ENCODE measurements at places on chromosomes 4 and X.
A peak's percentile ranks its signal among the peaks of the same experiment; 100 is the strongest.

GRCh38 chr4:24988776-24989175 is 42.0 kb downstream of the LGI2 start:
- DNase-seq: no peak

DNA sequence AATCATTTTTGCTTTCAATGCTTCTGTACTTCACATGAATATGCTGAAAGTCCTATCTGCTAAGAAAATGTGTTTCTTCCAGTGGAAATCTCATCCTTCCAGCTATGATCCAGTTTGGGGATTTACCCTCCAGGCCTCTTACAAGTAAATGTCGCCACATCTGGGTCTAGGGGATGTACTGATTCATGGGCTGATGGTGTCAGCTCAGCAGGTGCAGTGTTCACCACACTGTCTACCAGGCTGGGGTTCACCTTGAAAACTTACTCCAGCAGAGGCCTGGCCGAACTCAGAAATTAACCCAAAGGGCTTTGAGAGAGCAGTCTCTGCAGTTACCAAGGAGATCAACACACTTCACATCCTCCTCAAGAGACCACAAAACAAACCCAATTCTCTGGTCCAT is 154.3 kb downstream of the TSPAN5 start:
- DNase-seq: no peak

GRCh38 chr4:128350449-128351045 is 62.9 kb upstream of the PGRMC2 start:
- DNase-seq: no peak

- DNase-seq: no peak
Observed at GRCh38 chr4:101400096-101400495, 52.8 kb upstream of the PPP3CA start.

- DNase-seq: no peak
Observed at GRCh38 chrX:6071731-6072130, 156.9 kb downstream of the NLGN4X start.

- DNase-seq: no peak
Observed at GRCh38 chrX:21638311-21638710, 19.8 kb downstream of the KLHL34 start.

GRCh38 chrX:149392921-149393320 is 112.2 kb downstream of the IDS start:
- no peak for DNase-seq

GRCh38 chr4:147780137-147780777 is 48.4 kb downstream of the ARHGAP10 start:
- DNase-seq: no peak

DNA sequence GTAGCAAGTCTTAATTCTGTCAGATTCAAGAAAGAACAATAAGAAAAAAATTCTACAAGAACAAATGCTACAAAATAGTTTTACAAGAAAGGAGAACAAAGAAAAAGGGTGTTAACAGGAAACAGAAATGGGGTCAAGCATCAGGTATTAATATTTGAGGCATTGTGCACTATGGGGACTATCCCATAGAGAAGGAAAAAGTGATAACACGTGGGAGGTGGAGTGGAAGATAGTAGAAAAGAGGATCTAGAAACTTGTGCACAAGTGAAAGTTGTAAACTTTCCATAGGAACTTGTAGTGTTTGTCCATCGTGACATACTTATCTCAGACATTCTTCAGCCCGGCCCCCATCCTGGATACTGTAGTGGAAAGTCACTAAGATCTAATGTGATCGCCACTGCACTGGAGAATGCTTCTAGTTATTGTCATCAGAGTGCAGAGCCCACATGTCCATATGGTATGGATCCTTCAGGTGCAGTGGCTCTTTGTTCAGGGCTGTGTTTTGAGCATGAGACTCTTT is 15.4 kb upstream of the NFXL1 start:
- DNase-seq: no peak

DNA sequence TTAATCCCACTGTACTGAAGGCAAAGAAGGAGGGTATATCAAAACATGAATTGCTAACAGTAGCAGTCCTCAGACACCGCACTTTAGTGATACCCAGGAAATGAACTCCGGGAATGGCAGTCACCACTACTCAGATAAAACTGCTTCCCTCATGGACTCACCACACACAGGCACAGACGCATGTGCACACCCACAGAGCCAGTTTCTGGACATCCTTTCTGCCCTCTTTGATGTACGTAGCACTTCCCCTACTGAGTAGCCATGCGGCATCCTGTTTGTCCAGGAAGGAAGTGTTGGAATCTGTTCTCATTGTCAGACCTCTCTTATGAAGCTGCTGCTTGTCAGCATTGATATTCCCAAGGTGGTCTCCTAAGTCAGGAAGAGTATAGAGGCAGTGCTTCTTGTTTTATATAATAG is 95.7 kb downstream of the DCLK2 start:
- DNase-seq: peak; percentile 81

GRCh38 chr4:39435659-39436563 is 22.8 kb downstream of the RPL9 start:
- no peak for DNase-seq

DNA sequence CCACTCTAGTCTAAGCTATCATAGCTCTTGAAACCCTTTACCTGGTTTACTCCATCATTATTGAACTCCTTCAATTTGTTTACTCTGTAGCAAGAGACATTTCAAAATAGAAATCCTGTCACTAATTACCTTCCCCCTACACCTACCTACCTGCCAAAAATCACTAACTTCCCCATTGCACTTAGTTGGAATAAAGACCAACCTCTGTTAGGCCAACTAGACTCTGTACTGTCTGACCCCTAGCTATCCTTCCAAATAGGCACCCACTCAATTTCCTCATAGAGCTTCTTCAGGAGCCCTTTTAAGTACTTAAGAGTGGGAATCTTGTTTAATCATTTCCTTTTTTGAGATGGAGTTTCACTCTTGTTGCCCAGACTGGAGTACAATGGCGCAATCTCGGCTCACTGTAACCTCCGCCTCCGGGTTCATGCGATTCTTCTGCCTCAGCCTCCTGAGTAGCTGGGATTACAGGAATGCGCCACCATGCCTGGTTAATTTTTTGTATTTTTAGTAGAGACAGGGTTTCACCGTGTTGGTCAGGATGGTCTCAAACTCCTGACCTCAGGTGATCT is 8.9 kb upstream of the CDKL2 start:
- no peak for DNase-seq

DNA sequence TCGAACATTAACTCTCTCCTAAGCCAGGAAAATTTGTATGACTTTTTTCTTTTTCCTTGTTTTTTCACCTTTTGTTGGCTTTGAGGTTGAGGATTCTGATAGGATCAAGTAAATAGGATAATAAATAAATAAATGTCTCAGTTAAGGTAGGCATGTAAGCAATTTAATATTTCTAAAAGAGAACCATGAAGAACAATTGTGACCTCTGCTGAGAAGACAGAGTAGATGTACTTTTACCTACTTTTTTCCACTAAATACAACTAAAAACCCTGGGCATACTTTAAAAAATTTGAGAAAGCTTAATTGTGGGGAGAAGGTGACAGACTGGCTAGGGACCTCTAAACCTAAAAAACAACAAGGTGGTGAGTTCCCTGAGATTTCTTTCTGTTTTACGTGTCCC is 31.6 kb upstream of the CLNK start:
- no peak for DNase-seq

DNA sequence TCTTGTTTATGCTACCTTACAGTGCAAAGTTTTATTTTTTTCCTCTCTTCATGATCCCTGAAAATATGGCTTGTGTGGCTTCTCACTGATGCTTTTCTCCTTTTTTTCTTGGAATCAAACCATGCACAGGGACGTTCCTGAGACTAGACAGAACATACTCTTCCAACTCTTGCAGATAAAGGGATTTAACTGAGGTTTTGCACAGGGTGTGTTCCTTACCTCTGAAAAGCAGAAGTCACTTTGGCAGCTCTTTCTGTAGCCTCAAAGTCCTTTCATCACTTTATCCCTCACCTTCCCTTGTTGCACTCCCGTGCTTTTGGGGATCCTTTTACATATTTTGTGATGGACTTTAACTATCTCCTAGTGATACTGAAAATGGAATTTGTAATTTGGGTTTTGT is 300.1 kb downstream of the SPRY1 start:
- no peak for DNase-seq

DNA sequence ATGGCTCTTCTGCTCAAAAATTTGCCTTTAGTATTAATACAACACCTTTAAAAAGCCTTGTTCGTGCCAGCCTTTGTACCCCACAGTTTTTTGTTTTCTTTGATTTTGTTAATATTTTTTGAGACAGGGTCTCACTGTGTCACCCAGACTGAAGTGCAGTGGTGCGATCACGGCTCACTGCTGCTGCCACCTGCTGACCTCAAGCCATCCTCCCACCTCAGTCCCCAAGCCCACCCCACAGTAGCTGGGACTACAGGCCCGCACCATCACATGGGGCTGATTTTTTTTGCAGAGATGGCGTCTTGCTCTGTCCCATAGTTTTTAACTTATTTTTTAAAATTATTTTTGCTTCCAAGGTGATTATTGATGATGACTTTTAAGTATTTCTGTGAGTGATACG is 134.0 kb downstream of the HTR2C start:
- no peak for DNase-seq

- no peak for DNase-seq
Observed at GRCh38 chrX:96126182-96126581, 558.5 kb upstream of the DIAPH2 start.

DNA sequence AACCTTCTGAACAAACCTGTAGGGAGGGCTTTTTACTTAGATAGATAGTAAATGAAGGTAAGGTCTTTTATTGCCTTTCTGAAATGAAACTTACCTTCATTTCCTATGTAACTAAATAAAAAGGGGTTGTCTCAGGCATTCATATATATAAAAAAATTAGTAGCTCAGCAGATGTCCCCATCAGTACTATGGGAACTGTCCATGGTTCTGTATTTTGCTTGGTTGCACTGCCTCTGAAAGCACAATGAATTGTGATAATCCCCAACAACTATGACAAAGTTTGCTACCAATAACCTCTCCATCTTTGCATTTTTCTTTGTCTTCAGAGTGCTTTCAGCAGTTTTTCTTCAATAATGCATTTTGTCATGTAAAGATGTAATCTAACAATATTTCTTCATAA is 222.4 kb downstream of the SLIT2 start:
- DNase-seq: no peak

- DNase-seq: no peak
Observed at GRCh38 chr4:66974665-66975064, 570.6 kb downstream of the CENPC start.

DNA sequence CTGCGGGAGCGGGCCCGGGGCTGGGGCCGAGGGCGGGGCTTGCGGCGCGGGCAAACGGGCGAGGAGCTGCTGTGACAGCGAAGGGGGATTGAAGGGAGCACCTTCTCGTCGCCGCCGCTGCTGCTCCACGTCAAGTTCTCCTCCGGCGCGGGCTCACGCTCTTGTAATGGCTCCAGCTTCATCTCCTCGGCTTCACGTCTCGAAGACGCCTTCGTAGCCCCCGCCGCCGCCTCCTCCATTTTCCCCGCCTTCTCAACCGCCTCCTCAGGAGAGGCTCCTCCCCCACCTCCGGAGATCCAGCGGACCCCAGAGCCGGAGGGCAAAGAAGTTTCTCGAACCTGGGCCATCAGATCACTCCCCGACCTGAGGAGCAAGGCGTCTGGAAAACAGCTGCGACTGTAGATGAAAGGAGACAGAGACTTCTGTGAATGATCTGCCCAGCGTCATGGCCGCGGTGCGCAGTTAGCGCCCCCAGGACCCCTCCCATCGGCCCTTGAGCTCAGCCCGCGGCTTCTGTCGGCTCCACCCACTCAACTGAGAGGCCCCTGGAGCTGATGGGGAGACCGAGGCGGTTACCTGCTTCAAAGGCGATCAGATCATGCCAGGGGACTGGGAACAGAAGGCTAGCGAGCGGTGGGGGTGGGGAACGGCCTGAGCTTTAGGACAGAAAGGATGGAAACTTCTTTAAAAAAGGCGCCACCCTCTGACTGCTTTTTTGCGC is 895 bp downstream of the USP51 start:
- DNase-seq: peak; percentile 89

GRCh38 chr4:118286685-118287084 is 66.1 kb downstream of the PRSS12 start:
- no peak for DNase-seq
